ENCODE measurements at places on chromosomes 6 and 20.

DNA sequence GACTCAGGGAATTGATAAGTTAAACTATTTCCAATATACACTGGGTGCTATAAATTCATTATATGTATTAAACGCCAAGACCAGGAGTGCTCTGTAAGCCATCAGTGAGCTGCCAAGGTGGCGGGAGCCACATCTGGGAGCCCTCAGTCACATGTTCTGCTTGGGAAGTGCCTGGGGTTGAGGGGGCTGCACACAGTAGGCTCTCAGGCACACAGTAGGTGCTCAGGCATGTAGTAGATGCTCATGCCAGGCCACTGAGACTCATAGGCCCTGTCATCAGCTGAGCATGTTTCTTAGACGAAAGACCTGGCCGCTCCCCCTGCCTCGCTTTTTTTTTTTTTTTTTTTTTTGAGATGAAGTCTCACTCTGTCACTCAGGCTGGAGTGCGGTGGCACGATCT, 83.3 kb upstream of the BHLHE23 start:
- no peak for DNase-seq

GRCh38 chr20:12970372-12970821, 38.4 kb upstream of the SPTLC3 start:
- DNase-seq: no peak

- DNase-seq: no peak
Measured at GRCh38 chr20:1832634-1833033, 62.6 kb upstream of the SIRPA start.

GRCh38 chr6:127404594-127405178, 54.5 kb downstream of the KIAA0408 start:
- DNase-seq: no peak

- DNase-seq: no peak
Measured at GRCh38 chr6:35719830-35720733, 16.8 kb upstream of the ARMC12 start.

DNA sequence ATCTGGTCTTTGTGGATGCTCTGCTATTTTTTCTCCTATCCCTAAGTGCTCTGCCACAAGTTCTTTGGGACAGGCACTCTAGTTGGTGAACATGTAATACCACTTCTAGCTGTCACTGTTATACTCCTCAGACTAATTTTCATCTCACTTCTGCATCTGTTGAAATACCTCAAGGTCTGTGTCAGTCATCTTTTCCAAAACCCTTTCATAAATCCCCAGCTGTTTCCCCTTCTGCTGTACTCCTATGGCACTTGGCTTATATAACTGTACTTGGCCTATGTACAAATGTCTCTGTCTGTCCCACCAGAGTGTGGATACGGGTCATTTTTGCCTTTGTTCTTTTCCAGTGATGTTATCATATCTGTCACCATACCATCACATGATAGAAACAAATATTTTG, 124.2 kb downstream of the FHL5 start:
- no peak for DNase-seq

DNA sequence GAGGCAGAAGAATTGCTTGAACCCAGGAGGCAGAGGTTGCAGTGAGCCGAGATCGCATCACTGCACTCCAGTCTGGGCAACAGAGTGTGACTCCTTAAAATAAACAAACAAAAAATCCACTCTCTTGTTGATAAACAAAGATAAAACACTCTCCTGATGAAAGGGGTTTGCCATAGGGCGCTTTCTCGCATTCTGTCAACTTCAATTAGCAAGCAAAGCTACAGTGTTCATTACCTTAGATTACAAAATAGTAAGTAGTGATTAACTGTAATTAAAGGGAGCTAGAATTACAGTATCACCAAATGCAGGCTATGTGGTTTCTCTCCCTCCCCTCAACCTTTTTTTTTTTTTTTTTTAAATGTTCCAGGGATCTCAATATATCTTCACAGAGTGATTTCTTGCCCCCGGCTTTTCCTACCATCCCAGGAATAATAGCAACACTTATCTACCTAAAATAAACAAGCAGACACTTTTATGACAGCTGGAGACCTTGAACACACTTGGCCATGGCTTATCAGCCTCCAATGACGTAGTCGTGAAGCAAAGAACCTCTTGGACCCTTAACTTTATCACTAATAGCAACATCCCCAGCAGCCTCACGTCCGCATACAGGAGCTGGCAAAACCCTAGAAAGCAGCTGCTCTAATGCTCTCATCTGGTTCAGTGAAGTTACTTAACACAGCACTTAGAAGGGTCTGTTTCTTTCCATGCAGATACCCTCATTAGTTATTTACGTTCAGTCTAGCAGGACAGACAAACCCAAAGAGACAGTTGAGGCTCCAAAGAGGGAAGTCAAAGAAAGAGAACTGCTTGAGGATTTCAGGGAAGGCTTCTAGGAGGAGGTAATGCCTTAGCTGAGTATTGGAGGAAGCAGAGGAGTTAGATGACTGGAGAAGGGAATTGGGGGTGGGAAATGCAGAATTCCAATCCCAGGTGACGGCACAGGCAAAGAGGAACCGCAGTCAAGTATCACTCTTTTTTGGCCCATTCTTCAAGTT, 37.9 kb upstream of the NEDD9 start:
- DNase-seq: peak; percentile 35

DNA sequence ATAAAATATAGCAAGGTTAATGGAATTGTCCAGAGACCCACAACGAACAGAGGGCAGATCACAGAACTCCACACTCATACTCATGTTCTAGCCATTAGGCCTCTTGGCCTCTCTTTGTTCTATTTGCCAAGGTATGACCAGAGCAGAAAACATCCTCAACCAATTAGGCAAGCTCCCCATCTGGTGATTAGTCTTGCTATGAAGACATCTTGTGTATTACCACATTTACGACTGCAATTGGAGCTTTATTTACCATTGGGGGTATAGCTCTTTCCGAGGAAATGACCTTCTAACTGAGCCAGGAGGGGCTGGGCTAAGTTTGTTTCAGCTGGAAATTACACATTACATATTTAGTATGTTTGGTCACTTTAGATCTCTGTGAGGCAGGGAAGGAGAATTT, 593.9 kb downstream of the CD109 start:
- DNase-seq: no peak

All from NCI-H1436 (cell line).